ENCODE measurements at places on chromosomes 5 and 9. TPM values are rescaled to one million over a fixed set of nuclear protein-coding genes. Genes with fewer than 3 reads are reported as not detected.

The GABRB2 gene
- not detected for polyA plus RNA-seq

- no peak for DNase-seq
Observed at GRCh38 chr9:95090871-95091577, 226.5 kb downstream of the FANCC start.

- no peak for DNase-seq
Observed at GRCh38 chr5:178469975-178470759, 120.0 kb downstream of the COL23A1 start.

DNA sequence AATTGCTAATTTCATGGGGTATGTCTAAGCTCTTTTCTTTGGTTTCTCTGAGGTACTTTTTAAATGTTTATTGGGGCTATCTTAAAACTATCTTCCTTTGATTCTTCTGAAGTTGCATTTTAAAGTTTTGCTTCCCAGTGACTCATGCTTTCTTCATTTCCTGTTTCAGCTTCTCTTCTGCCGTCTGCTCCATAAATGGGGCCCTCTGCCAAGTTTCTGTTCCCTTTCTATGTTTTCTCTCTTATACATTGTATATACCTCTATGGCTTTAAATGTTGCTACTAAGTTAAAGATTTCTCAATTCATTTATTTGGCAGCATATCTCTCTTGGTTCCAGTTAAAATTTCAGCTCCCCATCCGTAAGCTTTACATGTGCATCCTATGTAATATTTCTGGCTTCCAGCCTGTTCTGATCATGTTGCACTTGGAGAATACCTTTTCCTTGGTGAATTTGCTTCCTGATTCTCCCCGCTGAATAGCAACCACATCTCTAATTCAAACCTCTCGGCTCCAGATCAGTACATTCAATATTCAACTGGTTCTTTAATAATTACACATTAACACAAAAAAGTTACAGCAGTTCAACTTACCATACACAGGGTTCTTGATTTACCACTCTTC is 125.3 kb downstream of the ST8SIA4 start:
- no peak for DNase-seq

GRCh38 chr9:126677188-126678084 is 63.7 kb downstream of the LMX1B start:
- no peak for DNase-seq

Measured in CD4-positive, CD25-positive, alpha-beta regulatory T cell (primary cell).